ENCODE measurements at places on chromosomes 7 and 10.

GRCh38 chr10:89625041-89625765 lies 19.8 kb downstream of the PANK1 start:
- no peak for DNase-seq

- no peak for DNase-seq
Measured at GRCh38 chr7:30760514-30761213, 8.7 kb downstream of the INMT start.

DNA sequence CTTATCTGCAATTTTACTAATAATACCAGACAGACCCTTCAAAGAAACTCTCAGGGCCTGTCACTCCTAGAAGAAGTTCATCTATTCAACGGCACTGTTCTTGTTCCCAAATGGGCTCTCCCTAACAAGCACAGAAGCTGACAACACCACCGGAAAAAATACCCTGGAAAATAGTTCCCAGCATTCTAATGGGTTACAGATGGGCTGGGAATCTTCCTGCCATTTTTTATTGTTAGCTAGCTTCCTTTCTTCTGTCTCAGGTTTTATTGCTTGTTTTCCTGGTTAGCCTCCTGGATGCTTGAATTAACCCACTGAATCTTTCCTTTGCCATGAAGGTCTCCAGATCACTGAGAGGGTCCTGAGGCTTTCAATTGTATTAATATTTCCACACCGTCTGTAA lies 689.8 kb upstream of the NRP1 start:
- DNase-seq, result no peak

- DNase-seq, result peak; percentile 48
Measured at GRCh38 chr10:13272164-13272571, 27.7 kb downstream of the PHYH start.

DNA sequence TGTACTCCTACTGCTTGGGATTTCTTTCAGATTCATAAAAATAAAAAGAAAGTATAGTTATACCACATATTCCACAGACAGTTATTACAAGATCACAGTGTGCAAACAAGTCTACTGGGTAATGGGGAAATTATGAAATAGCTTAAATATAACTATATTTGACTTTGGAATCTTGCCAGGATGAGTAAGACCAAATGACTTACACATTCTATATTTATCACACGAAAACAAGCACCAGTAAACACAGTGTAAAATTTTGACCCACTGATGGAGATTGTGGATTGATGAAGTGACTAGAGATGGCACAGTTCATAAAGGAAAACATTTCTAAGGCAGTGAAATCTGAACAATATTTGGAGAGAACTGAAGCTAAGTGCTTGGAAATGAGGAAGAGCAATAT lies 339.7 kb downstream of the THSD7A start:
- DNase-seq, result no peak

DNA sequence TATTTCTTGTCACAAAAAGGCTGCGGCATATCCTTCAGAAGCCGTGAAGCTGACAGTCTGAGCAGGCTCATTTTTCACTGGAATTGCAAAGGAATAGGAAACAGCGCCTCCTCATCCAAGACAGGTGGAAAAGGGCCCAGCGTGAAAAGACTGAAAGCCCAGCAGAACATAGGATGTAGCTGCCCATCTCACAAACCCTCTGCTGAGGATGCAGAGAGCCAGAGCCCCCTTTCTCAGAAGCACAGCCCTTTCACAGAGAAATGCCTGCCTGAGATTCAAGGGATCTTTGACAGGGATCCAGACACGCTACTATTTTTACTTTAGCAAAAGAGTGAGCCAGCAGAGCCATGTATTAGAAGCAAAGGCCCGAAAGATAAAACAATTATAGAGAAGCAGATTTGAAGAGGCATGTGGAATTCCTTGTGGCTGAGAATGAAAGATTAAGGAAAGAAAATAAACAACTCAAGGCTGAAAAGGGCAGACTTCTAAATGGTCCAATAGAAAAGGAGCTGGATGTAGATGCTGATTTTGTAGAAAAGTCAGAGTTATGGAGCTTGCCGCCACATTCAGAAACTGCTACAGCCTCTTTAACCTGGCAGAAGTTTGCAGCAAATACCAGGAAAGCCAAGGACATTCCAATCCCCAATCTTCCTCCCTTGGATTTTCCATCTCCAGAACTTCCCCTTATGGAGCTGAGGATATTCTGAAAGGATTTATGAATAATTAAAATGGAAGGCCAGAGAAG lies 36.9 kb downstream of the GDI2 start:
- DNase-seq, result no peak

DNA sequence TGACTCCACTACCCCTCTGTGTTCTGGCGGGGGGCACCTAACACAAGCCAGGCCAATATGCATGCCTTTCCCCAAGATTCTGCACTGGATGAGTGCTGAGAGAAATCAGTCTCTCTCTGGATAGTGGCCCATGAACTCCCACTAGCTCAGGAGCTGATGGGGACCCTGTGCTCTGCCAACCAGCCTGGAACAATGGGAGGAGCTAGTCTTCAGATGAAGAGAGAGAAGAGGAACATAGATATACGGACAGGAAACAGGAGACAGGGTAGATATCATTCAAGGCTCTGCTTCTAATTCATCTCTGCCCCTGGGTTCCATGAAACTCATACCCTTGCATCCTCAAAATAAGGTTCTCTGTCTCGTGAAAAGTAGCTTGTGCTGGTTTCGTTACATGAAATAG lies 27.9 kb upstream of the PLXNA4 start:
- DNase-seq, result no peak

- no peak for DNase-seq
Measured at GRCh38 chr10:5628451-5629302, 37.7 kb downstream of the ASB13 start.

DNA sequence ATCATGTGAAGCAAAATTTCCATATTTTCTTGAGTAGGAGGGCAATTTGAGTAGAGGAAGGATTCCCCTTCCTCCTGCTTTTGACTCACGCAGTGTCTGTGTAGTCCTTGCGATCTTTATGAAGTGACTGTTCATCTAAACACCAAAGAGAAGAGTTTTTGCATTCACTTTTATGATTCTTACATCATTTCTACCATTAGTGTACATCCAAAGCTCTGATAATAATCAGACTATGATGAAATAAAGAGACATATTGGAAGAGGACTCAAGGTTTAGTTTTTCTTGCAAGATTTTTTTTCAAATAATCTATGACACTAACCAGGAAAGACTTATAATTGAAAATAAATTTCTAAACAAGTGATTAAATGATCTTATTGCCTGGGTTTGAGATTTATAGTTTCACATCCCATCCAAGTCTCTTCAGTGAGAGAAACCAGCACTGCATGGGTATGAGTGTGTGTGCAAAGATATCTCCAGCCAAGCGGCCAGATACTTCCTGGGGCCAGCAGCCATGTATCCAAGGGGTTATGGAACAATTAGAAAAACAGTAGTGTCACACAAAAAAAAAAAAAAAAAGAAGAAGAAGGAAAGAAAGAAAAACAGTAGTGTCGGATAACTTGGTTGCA lies 2.0 kb upstream of the ACTA2 start:
- no peak for DNase-seq

- peak; percentile 75 for DNase-seq
Measured at GRCh38 chr7:80918909-80919721, at the start of gene SEMA3C. Gene SEMA3C, minus strand, starts transcription at chr7:80919051. Its CDS starts 2,270 bp downstream, at chr7:80916781.

GRCh38 chr7:77757589-77757988 lies 40.6 kb downstream of the TMEM60 start:
- DNase-seq, result no peak

GRCh38 chr7:1715671-1716074 lies 45.6 kb downstream of the ELFN1 start:
- no peak for DNase-seq
